ENCODE measurements at places on chromosomes 7 and 10.

DNA sequence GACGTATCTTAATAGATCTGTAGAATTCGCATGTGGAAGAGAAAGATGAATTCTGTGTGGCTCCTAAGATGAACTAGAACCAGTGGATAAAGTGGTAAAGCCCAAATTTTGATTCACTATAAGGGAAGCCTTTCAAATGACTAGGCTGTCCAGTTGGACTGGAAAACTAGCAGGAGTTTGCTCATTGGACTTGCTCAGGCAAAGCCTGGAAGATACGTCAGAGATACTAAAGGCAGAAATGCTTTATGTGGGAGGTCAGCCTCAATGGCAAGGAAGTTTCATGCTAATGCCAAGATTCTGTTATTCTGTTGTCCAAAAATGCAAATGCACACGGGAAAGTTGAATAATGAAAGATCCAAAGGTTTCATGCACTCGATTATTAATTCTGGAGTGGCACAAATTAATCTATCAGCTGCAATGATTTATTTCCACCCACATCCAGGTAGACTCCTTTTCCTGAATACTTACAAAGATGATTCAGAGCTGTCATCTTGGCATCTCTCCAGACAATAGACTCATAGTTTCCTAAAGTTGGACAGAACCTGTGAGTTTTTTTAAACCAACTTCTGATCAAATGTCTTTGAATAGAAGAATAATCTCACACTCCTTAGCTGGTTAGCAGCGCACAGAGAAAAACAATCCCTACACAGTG is 20.5 kb upstream of the PPP1R3C start:
- DNase-seq = no peak

DNA sequence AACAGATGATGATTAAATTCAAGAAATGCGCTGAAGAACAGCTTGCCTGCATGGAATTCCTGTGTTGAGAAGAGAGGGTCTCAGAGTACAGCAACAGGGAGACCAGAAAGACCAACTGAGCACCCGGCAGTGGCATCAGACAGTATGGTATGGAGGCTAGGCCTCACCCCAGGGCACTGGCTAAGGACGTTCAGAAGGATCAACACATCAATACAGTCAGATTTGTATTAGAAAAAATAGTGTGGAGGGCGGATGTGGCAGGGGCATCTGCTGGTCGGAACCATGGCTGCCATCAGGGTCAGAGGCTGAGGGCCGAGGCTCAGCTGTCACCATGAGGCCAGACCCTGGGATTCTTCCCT is 142.1 kb downstream of the ADARB2 start:
- no peak for DNase-seq

DNA sequence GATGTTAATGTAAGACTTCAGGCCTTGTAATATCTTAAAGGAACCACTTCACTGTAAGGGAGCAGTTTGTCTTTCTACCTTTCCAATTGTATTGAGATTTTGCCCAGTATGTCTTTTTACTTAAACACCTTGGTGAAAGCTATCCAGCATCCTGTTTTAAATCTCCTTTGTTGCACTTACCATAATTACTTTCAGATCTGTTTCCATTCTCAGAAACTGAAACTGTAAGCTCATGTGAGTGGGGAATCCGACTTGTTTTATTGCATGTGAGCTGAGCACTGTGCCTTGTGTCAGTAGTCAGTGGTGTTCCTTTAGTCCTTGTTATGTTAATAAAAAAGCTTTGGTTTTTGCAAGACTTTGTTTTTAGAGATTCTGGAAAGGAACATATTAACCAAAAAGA is 42.2 kb downstream of the BMPR1A start:
- DNase-seq = no peak

GRCh38 chr7:128738570-128739047 is 550 bp upstream of the CALU start:
- DNase-seq = no peak
